Epithelial cell of umbilical artery (primary cell): ENCODE measurements at places on chromosomes 3 and 15. TPM values are rescaled to one million over a fixed set of nuclear protein-coding genes. Genes with fewer than 3 reads are reported as not detected.

ISLR2 gene
- total RNA-seq, result not detected in 2 replicates

ALPK3 gene
- total RNA-seq, result 9.1 and 13.1 TPM in 2 replicates

TNNC1 gene
- total RNA-seq, result not detected in 2 replicates

IFT80 gene
- 30.2 and 47.0 TPM in 2 replicates for total RNA-seq

ZIC4 gene
- 0.65 and 0.91 TPM in 2 replicates for total RNA-seq
